ENCODE measurements at places on chromosomes 12 and 14.

GRCh38 chr12:121388421-121388981 lies 11.4 kb upstream of the RNF34 start:
- DNase-seq, result peak; percentile 82

DNA sequence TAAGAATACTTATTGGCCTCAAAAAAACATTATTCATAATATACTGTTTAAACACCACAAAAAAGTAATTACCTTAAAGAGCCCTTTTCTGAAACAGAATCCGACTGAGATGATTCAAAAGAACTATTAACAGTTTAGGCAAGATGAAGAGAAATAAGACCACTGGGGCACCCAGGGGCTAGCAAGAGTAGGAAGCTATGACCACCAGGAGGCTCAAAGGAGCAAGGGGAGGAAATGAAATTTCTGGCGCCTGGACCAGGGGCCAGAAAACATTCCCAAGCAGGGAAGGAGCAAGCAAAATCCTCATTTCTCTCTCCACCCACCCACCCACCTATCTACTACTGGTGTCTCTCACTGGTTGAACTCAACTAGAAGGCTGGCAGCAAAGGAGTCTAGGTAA lies 6.3 kb upstream of the DCAF4 start:
- no peak for DNase-seq

DNA sequence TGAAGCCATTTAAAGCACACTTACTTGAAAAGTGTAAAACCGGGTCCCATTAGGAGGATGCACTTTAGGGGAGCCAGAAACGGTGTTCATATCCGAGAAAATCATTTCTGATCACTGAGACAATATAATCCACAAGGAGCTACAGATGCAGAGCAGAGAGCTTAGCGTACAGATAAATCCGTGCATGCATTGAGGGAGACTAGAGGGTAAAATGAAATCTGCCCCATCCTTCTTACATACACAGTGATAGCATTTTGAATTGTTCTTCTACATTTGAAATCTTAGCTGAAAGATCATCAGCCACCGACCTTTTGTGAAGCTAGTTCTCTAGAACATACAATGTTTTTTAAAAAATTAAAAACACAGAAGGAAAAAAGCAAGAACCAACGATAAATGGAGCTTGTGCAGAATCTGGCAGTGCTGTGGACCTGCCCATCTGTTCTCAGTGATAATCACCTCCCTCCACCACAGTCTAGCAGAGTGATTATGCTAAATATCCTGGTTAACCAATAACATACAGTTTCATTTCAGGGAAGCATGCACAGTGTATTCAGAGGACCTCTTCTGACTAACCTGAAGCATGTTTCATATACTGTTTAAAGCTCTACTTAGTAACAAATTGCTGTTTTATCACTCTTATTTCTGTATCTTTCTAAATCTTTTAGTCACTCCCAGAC lies 161.1 kb downstream of the PPFIA2 start:
- no peak for DNase-seq

- DNase-seq, result peak; percentile 50
Measured at GRCh38 chr12:26704684-26705460, 128.1 kb downstream of the ITPR2 start.

DNA sequence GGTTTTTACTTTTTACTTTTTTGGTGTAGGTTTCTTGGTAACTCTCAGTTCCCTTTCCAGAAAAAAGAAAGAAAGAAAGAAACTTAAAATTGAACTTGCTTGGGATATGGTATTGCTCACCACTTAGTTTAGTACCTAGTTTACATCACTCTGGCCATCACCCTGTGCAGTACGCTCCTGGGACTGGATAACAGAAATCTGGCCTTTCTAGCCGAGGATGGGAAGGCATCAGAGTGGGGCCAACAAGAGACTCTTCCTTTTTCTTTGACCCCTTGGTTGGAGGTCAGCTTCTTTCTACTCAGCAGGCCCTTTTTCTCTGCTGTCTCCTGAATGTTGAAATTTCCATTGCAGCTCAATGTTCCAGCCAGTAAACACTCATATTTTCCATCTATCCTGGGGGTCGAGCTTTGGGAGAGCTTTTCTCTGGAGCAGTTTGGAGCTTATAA lies 156.6 kb downstream of the TGFB3 start:
- no peak for DNase-seq

GRCh38 chr12:851913-852312 lies 97.6 kb downstream of the RAD52 start:
- DNase-seq, result peak; percentile 75

DNA sequence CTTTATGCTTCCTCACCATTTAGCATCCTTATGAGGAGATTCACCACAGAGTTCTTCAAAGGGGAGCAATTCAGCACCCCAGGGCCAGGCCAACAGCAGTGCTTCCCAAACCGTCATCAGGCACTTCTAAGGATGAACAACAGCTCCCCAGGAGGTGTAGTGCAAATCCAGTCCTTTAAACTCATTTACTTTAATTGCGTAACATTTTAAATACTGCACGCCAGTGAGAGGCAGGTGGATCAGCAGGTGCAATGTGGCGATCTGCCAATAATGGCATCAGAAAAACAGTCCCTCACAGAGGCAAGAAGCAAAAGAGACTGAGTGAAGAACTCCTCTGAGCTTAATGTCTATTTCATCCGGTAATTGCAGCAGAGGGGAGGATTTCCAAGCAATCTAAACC lies 770.9 kb upstream of the FOXG1 start:
- DNase-seq, result no peak

GRCh38 chr14:31435276-31435675 lies 14.9 kb upstream of the HEATR5A start:
- peak; percentile 79 for DNase-seq

GRCh38 chr12:43550831-43551271 lies 1.2 kb downstream of the ADAMTS20 start:
- no peak for DNase-seq

DNA sequence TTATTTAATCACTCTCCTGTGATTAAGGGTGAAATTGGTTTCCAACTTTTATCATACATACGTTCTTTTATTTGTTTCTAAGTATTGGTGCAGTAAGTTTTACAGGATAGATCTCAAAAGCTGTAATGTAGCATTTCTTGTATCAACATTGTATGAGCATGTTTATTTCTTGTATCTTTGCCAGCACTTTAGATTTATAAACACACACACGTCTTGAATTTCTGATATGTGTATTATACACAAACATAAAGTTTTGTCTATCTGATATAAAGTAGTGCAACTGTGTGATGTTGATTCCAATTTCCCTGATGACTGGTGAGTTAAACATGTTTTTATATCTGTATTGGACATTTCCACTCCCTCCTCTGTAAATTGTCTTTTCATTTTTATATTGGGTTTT lies 134.7 kb downstream of the NOVA1 start:
- DNase-seq, result no peak

- DNase-seq, result peak; percentile 96
Measured at GRCh38 chr12:22283006-22283506, 51.5 kb downstream of the ST8SIA1 start.

GRCh38 chr12:43577381-43577780 lies 25.4 kb upstream of the ADAMTS20 start:
- no peak for DNase-seq

DNA sequence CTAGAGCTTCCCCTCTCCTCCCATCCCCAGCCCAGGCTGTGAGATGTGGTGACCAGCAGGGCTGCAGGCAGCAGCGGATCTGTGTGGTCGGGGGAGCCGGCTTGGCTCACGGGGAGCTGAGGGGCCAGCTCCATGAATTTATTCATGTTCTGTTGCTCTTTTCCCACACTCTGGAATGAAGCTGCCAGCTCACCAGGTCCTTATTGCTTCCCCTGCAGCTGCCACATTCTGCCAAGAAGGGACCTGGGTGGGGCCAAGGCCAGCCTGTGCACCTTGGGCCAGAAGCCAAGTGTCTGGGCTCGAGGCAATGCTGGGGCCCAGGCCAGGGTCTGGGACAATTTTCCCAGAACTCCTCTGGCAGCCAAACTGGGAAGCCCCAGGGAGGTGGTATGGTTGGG lies 2.5 kb upstream of the C1QL4 start:
- no peak for DNase-seq

DNA sequence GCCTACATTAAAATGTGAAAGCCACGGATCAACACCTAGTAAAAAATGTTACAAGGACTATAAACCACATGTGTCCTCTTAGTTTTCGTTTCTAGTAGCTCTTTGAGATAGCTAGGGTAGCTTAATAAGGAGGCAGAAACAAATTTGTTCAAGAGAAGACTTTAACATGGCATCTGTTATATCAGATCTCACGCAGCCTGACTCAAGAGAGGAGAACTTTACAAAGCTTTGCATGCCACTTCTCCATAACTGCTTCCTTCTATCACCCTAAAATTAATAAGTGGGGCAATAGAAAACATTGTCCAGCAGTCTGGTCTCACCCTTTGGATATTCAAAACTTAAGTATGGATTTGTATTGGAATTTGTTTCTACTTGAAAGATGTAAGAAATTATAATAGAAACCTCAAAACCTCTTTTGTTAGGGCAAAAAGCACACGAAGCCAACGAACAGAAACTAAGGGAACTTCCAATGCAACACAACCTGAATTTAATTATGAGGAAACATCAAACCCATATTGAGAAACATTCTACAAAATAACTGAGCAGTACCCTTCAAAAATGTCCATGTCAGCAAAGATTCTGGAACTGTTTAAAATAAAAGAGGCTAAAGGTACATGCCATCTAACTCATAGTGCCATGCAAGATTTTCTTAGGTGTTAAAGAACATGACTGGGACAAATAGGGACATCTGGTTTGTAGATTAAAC lies 194.8 kb downstream of the LRIG3 start:
- DNase-seq, result no peak

DNA sequence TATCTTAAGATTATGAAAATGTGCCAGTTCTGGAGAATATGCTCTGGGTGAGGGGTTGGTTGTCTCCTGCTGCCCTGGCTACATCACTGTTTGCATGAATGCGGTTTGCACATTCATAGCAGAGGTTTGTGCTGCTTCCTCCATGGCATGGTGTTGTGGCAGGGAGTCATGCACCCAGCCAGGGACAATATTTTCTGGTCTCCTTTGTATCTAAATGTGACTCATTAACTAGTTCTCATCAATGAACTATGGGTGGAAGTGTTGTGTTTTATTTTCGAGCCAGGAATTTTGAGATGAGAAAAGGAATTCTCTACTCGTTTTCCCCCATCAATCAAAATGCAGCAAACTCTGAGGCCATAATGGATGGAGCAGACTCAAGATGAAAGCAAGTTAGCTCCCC lies 527.3 kb downstream of the SNAPC1 start:
- DNase-seq, result peak; percentile 39
